ENCODE measurements at places on chromosomes 11 and 22.

- ATAC-seq, result peak; percentile 10
Measured at GRCh38 chr11:60924906-60925853, 920 bp downstream of the TMEM132A start.

GRCh38 chr11:1693327-1694063 lies 3.5 kb upstream of the KRTAP5-6 start:
- peak; percentile 83 for ATAC-seq

GRCh38 chr22:48084041-48084728 lies 1321.7 kb downstream of the TBC1D22A start:
- ATAC-seq, result no peak

DNA sequence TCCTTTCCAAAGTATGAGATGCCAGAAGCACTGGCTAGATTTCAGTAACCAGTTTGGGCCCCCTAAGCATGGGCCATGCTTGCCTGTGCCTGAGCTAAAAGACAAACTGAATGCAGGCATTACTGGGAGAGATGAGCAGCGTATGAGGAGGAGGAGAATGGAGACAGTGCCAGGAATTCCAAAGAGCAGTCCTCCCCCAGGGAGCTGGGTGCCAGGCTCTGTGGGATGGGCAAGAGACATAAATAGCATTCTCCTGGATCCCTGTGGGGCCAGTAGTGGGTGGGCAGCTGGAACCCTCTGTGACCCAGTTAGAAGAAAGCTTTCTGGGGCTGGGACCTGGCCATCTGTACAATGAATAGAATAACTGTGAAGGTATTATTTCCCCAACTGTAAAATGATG lies 235.6 kb downstream of the KCNA4 start:
- no peak for ATAC-seq

DNA sequence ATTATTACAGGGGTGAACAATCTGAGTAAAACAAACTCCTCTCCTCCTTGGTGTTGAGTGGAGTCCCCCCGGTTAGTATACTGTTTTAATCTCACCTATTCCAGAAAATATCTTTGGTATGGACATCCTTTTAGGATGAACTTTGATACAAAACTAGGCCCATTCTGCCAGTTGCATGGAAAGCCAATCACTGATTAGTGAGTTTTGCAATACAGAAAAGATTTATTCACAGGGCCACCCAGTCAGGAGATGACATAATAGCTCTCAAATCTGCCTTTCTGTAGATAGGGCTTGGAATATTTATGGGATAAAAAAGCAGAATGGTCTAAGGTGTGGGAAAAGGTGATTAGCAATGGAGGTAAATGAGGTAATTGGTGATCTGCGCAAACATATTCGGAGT lies 30.3 kb upstream of the SLC22A25 start:
- no peak for ATAC-seq

GRCh38 chr22:31870890-31871289 lies 73.4 kb upstream of the YWHAH start:
- ATAC-seq, result no peak

GRCh38 chr11:42043312-42043711 lies 583.9 kb upstream of the LRRC4C start:
- ATAC-seq, result no peak

DNA sequence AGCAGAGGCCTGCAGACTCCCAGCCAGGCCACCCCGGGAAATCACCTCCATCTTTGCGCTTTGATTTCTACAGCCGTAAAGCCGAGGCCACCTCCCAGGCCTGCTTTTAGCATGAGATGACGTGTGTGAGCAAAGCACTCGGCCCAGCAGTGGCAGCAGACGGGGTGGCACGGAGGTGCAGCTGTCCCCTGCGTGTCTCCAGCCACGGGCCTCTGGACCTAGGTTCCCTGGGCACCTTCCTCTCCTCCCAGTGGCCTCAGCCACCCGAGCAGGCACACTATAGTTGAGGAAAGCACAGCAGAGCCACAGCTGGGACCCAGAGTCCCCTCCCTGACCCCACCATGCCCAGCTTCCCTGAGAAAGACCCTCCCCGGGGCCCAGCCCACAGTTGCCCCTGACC lies 15.9 kb downstream of the GNAZ start:
- ATAC-seq, result no peak

DNA sequence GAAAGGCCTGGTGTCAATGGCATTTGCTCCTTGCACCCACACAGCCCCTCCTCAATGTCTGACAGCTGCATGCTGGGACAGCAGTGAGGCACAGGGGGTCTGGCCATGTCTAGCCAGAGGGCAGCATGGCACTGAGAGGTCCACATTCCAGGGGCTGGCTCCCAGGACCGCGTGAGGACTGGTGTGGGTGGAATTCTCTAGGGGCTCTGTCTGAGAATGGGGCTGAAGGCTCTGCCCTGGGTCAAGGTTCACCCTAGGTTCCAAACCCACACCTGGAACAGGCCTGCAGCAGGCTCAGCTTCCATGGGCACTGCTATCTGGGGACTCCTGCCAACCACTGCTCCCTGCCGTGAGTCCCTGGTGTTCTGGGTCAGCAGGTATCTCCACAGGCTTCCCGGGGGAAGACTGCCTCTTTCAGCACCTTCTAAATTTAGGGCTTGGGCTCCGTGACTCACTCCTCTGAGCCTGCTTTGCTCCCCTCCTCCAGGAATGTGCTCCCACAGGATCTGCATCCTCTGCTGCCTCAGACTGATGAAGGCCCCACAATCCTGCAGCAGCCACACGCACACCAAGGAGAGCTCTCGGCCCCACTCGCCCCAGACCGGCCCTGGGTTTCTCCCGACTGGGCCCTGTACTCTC lies 4.2 kb downstream of the STARD10 start:
- ATAC-seq, result no peak

- no peak for ATAC-seq
Measured at GRCh38 chr22:43363315-43364168, 20.4 kb upstream of the SCUBE1 start.

GRCh38 chr11:35257281-35257680 lies 118.3 kb downstream of the CD44 start:
- no peak for ATAC-seq

DNA sequence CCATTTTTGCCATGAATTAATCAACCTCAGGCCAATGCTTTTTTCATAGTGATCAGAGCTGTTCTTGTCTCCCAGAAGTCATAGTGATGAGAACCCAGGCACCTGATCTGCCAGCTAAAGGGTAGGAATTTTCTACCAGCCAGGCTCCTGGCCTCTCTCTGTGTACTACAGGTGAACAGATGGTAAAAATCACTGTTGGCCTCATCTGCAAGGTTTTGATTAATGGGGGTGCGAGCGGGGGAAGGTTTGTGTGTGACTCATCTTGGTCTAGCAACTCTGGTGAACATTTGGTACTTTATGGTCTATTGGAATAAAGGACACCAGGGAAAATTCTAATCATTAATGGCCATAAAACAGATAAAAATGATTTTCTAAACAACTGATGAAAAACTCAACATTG lies 14.4 kb upstream of the APOL4 start:
- ATAC-seq, result no peak

GRCh38 chr22:46900549-46900948 lies 138.1 kb downstream of the TBC1D22A start:
- ATAC-seq, result no peak

DNA sequence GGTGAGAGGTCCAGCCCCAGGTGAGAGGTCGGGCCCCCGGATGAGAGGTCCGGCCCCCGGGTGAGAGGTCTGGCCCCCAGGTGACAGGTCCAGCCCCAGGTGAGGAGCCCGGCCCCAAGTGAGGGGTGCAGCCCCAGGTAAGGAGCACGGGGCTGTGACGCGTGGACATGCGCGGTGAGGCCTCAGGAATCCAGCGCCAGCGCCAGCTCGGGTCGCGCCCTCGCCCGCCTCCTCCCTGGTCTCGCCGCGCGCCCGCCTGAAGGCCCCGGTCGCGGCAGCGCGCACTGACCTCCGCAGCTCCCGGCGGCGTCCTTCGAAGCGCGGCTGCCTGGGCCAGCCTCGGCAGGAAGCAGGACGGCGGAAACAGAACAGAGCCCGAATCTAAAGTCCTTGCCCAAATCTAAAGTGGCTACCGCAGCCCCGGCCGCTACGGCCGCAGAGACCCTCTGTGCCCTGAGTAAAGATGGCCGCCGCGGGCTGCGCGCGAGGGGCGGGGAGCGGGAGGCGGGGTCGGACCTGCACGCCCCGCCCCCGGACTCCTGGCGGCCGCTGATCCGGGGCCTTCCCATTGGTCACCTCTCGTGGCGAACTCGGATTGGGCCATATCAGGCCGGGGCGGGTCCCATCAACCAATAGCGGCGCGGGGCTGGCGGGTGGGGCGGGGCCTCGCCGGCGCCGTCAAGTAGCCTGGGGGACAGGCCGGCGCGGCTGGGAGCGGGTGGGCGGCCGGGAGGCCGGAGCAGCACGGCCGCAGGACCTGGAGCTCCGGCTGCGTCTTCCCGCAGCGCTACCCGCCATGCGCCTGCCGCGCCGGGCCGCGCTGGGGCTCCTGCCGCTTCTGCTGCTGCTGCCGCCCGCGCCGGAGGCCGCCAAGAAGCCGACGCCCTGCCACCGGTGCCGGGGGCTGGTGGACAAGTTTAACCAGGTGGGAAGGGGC lies at the start of the genes ALG12 and CRELD2:
Gene ALG12, minus strand, starts transcription at position 465 of the 937 bp plus-strand sequence. CDS start 4,673 bp downstream, outside the sequence.
Gene CRELD2, plus strand, starts transcription at position 661 of the 937 bp plus-strand sequence. Its CDS starts 136 bp downstream, at position 797.
- ATAC-seq, result peak; percentile 94

DNA sequence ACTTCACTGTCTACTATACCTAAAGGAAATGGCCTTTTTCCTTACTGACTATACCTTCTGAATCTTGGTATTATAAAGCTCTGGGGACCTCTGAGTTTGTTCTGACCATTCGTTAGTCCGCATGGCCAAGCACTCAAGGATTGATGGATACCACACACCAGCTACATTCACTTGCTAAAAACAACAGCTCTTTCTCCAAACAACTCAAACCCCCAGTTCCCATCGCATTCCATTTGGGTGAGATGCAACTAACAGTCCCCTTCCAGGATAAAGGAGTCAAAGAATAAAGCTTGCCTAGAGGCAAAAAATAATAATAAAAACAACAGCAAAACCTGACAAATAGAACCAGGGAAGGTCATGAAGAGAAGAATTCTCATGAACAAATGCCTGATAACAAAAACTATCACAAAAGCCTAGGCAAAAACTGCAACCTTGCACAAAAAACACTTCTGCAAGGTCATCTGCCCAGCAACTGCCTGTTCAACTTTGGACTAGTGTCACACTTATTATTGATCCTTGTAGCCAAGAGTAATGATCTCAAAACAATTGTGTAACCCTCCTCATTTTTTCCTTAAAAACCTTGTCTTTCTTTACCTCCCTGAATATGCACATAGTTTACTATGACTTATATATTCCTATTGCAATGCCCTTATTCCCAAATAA lies 139.0 kb upstream of the GUCY1A2 start:
- ATAC-seq, result no peak

DNA sequence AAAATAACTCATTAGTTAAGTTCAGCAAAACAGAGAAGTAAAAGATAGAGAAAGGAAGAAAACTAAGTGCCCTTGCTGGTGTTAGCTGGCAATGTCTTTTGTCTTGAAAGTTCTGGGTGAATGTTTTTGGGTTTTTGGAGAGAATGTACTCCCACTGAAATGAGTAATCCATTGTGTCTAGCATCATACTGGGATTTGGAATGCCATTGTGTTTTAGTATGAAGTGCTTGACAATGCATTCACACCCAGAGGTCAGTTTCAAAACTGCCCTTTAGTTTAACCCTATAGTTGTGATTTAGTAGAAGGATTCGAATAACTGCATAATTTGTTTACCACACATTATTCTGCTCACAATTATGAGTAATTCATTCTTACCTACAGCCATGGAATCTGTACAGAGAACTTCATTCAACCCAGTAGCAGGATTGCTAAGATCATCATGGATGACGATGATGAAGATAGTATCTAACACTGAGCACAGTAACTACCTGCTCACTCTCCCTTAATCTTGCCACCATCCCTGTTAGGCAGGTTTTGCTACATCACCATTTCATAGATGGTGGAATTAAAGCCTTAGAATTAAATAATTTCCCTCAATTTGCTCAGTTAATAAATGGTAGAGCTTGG lies 33.9 kb downstream of the MAML2 start:
- ATAC-seq, result no peak

DNA sequence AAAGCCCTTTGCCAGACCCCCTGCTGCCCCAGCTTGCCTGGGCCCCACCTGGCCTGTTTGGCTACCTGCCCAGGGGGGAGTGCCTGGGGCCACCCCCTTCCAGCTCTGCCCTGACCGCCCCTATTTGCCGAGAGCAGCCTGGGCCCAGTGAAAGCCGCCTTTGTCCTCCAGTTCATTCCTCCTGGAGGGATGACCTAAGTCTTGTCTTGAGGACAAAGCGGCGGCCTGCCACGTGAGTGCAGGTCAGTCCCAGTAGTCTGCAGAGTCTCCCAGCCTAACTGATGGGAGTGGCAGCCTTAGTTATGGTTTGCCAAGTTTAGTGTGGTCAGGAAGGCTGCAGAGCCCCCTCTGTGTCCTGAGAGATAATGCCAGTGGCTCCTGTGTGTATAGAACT lies 115.9 kb upstream of the CRYBB3 start:
- ATAC-seq, result peak; percentile 73

- no peak for ATAC-seq
Measured at GRCh38 chr22:19152942-19153883, 3.1 kb upstream of the GSC2 start.

GRCh38 chr11:111792955-111793500 lies 26.8 kb upstream of the PPP2R1B start:
- no peak for ATAC-seq

DNA sequence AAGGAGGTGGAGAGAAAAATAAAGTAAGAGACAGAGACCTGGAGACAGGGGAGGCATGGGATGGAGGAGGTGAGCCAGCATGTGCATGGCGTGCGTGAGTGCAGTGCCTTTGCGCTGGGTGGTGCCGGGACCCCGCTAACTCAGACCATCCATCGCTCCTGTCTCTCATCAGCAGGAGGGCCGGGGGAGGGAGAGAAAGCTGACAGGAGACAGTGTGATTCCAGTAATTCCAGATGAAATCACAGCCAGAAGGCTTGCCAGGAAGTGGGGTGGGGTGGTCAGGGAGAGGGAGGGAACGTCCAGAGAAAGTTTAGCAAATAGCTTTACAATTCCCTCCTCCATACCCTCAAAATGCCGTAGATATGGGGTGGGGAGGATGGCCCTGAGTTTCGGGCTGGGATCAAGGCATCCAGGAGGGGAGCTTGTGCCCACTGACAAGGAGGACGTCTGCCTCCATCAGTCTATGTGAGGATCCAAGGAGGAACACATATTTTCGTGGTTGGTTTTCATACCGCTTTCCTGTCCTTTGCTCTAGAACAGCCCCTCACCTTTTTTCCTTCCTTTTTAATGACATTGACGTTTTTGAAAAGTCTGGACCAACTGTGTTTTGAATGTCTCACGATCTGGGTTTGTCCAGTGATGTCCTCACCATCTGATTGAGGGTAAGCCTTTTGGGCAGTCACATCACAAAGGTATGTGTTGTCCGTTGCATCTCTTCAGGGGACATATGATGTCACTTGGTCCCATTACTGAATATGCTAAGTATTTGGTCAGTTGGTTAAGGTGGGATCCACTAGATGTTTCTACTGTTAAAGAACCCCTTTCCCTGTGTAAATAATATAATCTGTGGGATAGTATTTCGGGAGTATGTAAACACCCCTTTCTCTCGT lies 567.3 kb downstream of the MIAT start:
- ATAC-seq, result peak; percentile 89

- no peak for ATAC-seq
Measured at GRCh38 chr11:19232910-19233503, 7.7 kb downstream of the E2F8 start.

- ATAC-seq, result peak; percentile 23
Measured at GRCh38 chr11:19241260-19242178, 774 bp upstream of the E2F8 start.

GRCh38 chr11:134714021-134714656 lies 302.1 kb upstream of the B3GAT1 start:
- peak; percentile 98 for ATAC-seq
